Activated CD8-positive, alpha-beta memory T cell treated with anti-CD3 and anti-CD28 coated beads for 4 hours (primary cell): ENCODE measurements at places on chromosomes 6 and 20.

- no peak for DNase-seq
Measured at GRCh38 chr20:57809661-57810172, 99.9 kb upstream of the PMEPA1 start.

GRCh38 chr6:4805553-4806336, 29.5 kb downstream of the CDYL start:
- DNase-seq, result no peak

- DNase-seq, result no peak
Measured at GRCh38 chr20:57573894-57574293, 13.0 kb downstream of the PCK1 start.

DNA sequence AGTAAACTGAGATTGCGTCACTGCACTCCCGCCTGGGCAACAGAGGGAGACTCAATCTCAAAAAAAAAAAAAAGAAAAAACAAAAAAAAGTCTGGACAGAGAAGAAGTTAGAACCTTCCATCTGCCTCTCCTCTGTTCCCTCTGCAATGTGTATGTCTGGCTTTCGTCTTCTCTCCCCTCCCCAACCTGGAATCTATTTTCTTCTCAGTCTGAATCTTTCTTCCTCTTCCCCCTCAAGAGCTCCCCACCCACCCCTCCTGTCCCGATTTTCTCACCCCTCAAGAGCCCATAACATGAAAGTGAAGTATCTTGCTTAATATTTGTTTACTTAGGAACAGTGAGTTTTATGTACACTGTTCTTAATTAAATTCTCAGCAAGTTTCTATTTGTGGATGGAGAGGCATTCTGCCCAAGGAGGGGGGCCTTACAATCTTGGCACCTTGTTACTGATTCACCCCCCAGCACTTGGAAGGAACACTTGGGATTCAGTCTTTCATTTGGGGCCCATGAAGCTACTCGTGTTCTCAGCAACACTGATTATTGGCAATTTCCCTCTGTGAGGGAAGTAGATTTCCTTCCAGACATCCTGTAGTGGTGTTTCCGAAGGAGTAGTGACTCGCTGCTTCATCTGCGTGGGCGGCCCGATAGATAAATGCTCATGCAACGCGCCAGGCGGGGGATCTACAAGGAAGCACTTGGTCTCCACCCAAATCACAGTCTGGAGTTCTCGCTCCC, 69.3 kb upstream of the SRSF6 start:
- DNase-seq, result no peak

DNA sequence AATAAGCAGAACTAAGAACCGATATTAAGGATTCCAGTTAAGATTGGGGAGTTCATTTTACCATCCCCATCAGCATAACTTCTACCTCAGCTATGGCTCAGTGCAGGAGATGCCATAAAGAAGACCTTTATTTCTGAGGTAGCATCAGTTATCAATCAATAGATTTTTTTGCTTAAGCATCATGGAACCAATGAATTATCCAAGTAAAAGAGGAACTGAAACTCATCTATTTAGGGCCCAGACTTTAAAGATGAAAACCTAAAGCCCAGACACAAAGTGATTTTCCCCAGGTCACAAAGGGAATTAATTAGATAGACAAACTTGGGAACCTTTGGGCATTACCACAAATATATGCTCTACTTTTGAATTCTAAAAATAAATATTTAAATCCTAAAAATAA, 59.2 kb upstream of the TINAG start:
- no peak for DNase-seq

DNA sequence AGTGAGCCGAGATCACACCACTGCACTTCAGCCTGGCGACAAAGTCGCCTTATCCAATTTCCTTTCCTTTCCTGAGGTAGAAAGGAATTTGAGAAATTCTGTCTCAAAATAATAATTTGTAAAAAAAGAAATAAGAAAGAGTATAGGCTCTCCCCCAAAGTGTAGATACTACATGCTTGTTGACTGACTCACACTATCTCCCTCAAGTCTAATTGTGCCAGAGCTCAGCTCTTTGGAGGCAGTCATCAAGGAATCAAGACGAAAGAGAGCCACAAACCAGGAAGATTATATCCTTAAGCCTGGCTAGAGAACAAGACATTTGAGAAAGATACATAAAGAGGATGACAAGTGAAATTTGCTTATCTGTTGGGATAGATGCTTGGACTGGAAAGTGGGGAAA, 3.7 kb upstream of the FKBPL start:
- no peak for DNase-seq

GRCh38 chr20:42098418-42098817, 480.2 kb upstream of the CHD6 start:
- DNase-seq, result no peak

DNA sequence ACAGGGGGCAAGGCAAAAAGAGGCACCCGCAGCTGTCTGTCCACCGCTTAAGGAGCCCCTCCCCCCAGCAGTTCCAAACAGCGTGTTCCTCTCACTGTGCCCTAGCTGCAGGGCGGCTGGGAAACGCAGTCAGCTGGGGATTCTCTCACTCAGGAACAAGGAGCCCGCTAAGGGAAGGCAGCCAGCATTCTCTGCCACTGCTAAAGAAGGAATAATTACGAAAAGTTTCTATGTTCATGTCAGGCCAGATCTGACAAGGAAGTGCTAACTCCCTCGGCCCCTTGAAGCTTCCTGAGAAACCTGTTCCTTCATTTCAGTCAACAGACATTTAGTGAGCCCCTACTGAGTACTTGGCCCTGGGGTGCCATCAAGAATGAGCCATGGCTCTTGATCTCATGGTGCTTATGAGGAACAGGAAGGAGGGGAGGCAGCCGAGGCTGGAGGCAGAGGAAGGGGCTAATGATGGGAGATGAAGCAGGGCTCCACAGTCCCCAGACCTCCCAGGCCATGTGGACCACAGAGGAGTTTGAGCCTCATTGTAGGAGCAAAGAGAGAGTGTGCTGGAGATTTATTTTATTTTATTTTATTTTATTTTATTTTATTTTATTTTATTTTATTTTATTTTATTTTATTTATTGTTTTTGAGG, 101.7 kb upstream of the PMEPA1 start:
- no peak for DNase-seq

- no peak for DNase-seq
Measured at GRCh38 chr6:64411226-64411625, 775.6 kb downstream of the PHF3 start.

DNA sequence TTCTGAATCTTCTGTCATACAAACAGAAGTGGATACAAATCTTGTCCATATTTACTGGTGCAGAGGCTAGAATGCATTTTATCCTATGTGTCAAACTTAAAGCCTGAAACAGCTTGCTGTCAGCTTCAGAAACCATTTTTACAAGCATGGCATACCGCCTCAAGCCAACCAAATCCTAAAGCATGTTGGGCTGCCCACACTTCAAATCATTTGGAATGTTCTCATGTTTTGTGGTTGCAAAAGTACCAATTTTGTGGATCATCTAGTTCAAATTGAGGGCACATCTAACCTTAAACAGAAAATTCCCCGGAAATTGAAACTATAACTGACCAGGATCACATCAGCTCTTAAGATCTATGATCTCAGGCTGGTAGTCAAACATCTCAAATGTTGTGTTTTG, 3.2 kb downstream of the GPR63 start:
- DNase-seq, result no peak

GRCh38 chr6:167736486-167737204, 90.1 kb upstream of the AFDN start:
- DNase-seq, result no peak

DNA sequence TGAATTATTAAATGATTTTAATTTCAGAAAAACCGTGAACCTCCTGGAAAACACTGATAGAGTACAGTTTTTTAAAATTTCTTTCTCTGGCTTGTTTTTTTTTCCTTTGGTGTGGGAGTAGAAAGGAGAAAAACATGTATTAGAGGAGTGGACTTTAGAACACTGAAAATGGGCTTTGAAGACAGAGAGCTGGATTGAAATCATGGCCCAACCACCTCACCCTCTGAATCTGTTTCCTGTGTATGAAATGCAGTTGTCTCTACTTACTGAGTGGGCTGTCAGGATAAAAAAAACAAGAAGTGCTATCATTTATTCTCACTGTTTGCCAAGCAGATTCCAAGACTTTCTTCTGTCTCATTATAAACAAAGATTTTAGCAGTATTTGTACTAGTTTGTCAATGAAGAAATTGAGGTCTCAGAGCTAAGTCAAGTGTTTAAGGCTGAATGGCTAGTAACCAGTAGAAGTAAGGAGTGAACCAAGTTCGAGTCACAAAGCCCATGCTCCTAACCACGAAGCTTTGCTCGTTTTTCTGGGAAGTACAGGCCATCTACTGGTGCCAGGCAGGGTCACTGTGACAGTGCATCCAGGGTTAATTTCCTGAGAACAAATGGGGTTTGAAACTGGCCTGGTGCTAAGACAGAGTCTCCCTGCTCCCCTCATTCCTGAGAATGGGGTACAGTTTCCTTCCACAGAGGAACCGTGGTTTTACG, 256.4 kb downstream of the TMEM242 start:
- DNase-seq, result no peak

DNA sequence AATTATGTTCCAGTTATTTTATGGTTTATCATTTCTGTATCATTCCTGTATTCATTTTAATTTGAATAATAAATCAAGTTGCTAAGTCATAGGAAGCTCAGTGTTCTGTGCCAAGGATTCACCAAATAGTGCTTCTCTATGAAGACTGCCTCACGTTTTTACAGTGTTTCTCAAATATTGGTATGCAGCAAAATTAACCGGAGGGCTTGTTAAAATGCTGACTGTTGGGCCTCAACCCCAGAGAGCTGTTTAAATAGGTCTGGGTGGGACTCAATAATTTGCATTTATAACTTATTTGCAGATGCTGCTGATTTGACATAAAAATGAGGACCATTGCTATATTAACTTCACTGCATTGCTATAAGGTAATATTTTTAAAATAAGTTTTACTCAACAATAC, 166.7 kb downstream of the TINAG start:
- no peak for DNase-seq

- DNase-seq, result no peak
Measured at GRCh38 chr6:130396722-130397121, 30.9 kb downstream of the TMEM200A start.

DNA sequence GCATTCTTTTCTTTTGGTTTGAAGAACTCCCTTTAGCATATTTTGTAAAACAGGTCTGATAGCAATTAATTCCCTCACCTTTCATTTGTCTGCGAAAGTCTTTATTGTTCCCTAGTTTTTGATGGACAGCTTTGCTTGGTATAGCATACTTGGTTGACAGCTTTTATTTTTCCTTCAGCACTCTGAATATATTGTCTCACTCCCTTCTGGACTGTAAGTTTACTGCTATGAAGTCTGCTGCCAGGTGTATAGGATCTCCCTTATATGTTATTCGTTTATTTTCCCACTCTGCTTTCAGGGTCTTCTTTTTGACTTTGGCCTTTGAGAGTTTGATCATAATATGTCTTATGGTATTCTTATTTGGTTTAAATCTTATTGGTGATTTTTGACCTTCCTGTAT, 47.7 kb upstream of the SNAP91 start:
- DNase-seq, result no peak

GRCh38 chr20:38875175-38875993, 50.8 kb upstream of the FAM83D start:
- DNase-seq, result peak; percentile 49

- DNase-seq, result no peak
Measured at GRCh38 chr6:53582963-53583362, 38.1 kb upstream of the GCLC start.

DNA sequence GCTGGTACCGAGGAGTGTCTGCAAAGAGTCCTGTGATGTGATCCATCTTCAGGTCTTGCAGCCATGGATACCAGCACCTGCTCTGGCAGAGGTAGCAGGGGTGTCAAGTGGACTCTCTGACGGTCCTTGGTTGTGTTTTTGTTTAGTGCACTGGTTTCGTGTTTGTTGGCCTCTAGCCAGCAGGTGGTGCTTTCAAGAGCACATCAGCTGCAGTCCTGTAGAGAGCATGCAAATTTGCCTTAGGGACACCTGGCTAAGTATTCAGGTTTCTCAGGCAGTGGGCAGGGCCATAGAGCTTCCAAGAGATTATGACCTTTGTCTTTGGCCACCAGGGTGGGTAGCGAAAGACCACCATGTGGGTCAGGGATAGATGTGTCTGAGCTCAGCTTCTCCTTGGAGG, 14.5 kb upstream of the RGS17 start:
- no peak for DNase-seq

DNA sequence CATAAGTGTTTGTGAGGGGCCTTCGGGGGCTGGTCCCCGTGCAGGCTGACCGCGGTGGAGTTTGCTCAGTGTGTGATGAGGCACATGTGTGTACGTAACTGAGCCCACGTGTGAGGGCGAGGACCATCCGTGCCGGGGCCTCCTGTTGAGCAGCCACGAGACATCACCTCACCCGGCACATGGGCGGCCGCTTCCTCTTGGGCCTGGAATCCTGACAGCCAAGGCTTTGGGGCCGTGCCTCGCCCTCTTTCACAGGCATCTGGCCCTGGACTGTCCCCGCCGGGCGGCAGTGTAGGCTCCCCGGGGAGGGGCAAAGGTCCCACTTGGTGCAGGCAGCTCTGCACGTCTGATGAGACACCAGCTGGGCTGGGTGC, 202.3 kb downstream of the DLL1 start:
- DNase-seq, result no peak

DNA sequence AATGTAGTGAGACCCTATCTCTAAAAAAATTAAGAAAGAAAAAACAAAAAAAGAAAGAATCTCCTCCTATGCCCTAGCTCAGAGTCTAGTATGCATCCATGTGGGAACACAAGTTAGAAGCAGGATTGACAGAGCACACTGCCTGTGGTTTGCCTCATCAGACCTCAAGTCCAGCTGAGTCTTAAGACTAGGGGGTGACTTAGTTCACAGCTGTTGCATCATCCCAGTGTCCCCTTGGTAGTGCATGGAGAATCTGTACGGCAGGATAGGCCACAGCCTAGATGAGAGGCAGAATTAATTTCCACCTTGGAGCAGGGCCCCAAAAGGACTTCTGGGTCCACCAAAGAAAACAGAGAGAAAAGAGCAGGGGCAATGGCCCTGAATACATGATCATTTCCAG, 13.7 kb downstream of the PNPLA1 start:
- no peak for DNase-seq

GRCh38 chr20:38023181-38024001, 9.9 kb downstream of the TTI1 start:
- no peak for DNase-seq

- DNase-seq, result no peak
Measured at GRCh38 chr6:148689168-148689567, 57.7 kb upstream of the UST start.

DNA sequence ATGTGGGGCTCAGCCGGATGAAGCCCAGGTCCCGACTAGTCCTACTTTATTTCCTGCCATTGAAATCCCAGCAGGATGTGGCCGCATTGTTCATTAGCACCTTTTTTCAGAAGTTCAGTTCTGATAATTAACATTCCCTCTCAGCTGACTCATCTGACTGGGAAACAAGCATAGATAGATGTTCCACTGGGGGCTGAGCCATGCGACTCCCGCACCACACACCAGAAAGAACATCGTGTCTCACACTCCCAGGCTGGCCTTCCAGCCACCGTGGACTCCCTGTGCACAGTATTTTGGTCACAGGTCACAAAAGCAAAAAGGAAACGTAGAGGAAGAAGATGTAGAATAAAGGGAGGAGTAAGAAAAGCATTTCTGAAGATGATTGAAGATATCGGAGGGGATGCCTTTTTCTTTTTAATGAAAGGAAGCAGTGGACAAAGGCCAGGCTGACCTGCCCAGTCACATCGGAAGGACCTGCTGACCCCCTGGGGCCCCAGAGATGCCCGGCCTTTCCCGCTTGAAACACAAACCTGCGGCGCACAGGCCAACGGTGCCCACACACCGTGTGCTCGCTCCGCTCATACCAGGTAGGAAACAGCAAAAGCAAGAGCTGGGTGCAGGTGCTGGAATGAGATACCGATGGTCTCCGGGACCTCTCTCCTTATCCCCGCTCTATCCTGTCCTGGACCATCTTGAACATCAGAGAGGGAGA, 11.8 kb downstream of the RPS6KA2 start:
- no peak for DNase-seq

- no peak for DNase-seq
Measured at GRCh38 chr20:18666803-18667415, 79.1 kb downstream of the DTD1 start.
